Coronary artery (tissue), 2 donors: ENCODE measurements at places on chromosomes 6 and 20.

- DNase-seq = no peak
Measured at GRCh38 chr6:54236984-54237383, 71.3 kb upstream of the TINAG start.

DNA sequence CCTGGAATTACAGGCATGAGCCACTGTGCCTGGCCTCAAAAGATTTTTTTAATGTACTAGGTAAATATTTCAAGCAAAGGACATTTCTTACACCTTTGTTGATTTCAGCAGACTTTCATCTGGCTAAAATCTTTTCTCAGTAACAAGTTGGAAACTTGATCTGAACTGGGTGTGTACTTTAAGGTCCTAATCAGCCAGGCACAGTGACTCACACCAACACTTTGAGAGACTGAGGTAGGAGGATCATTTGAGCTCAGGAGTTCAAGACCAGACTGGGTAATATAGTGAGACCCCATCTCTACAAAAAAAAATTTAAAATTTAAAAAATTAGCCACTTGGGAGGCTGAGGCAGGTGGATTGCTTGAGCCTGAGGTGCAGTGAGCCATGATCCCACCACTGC lies 7.0 kb upstream of the RALGAPA2 start:
- DNase-seq = no peak

DNA sequence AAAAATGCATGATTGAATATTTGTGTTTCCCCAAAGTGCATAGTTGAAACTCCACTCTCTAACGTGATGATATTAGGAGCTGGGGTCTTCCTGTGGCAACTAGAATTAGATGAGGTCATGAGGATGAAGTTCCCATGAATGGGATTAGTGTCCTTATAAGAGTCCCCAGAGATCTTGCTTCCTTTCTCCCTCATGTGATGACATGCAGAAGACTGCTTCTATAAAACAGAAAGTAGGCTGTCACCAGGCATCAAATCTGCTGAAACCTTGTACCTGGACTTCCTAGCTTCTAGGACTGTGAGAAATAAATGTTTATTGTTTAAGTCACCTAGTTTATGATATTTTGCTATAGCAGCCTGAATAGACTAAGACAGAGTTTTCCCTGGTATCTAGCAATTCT lies 586.5 kb upstream of the EPHA7 start:
- DNase-seq = no peak

DNA sequence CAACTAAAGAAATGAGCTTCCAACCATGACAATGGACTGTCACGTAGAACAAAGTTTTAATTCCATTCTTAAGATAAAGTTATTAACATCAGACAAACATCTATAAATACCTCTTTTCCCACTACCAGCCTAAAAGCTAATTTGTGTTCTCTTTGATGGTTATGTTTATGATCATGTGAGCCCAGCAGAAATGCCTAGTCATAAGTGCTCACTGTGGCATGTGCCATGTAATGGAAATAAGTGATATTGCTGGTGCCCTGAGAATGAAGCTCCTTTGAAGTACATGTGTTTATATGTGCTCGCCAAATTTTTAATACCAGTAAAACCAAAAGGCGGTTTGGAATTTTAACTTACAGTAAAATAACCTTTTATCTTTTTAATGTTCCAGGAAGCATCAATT lies 205.8 kb downstream of the ISM1 start:
- no peak for DNase-seq
